ENCODE measurements at places on chromosomes 2 and 18.
A peak's percentile ranks its signal among the peaks of the same experiment; 100 is the strongest.

DNA sequence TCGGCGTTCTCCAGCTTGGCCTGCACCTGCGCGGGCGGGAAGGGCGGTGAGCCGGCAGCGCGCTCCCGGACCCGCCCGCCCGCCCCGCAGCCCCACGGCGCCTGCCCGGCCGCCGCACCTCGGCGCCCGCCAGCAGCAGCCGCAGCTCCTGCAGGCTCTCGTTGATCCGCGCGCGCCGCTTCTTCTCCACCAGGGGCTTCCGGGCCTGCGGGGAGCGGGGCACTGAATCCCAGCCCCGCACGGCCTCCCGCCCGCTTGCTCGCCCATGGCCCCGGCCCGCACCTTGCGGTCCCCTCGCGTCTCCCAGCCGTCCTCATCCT, 335 bp downstream of the HES6 start:
- peak; percentile 13 for DNase-seq

- no peak for DNase-seq
These were observed at the start of gene GREB1L for GRCh38 chr18:21242141-21242779. GREB1L (plus strand) TSS chr18:21242232; CDS start chr18:21383519, 141,287 bp downstream.

DNA sequence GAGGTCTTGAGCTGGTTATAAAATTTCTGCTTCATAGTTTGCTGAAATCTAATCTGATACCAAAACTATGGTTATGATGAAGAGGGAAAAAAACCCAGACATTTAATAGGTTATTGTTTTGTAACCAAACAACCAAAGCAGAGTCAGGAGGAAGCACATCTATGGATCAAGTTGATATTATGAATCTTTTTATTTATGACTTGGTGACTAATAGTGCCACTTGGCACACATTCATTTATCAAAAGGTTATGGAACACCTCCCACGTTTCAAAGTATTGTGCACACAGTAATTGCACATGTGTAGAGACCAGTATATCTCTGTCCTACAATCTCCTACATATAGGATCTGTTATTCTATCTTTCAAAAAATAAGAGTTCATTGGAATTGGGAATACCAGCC, 93.0 kb downstream of the DPP4 start:
- DNase-seq, result no peak

GRCh38 chr2:18585526-18585925, 3.8 kb downstream of the NT5C1B start:
- no peak for DNase-seq

DNA sequence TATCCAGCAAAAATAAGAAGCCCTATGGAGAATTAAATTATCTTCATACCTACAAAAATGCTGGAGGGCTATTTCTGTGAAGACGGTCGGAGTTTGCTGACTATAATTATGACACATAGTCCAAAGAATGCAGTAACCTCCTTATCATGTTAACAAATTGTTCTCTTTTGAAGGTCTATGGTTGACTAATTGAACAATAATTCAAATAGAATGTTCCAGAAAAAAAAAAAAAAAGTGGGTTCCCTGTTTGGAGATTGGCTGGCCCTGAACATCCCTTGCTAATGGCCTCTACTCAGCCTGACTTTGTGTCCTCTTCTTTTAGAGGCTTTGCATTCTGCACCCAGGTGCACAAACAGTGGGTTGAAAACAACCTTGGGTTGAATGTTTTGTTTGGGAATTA, 82.8 kb upstream of the CCBE1 start:
- DNase-seq, result no peak

DNA sequence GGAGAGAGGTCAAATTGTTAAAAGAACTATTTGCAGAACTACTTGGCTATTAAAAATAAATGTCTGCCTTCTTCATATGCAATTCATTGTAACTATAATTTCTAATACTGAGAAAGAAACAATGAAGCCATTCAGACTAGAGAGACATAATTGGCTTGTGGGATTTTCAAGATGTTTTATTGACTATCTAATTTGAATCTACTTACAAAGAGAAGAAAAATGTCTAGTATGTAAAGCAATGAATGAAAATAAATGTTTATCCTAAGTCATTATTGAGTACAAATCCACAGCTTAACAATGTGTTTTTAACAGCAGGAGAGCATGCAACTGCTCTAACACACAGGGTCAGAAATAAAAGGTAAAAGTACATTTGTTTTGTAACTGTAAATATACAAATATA, 19.2 kb downstream of the RMP24 start:
- no peak for DNase-seq

- no peak for DNase-seq
These were observed 11.8 kb downstream of the CHRNA1 start for GRCh38 chr2:174752403-174753037.

DNA sequence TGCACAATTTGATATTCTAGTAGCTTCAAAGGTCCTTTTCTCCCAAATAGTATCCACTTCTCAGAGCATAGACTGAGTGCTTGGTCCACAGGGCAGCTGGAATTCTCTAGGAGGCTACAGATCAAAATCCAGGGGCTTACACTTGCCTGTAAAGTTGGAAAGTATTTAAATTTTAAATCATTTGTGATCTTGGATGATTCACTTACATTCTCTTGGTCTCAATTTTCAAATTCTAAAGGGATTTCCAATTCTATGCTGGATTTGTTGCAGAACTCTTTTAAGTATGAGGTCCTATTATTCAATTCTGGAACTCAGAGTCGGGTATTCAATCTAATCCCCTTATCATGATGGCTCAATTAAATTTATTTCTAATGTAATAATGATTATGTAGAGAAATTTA, 492.3 kb downstream of the NYAP2 start:
- DNase-seq, result no peak

DNA sequence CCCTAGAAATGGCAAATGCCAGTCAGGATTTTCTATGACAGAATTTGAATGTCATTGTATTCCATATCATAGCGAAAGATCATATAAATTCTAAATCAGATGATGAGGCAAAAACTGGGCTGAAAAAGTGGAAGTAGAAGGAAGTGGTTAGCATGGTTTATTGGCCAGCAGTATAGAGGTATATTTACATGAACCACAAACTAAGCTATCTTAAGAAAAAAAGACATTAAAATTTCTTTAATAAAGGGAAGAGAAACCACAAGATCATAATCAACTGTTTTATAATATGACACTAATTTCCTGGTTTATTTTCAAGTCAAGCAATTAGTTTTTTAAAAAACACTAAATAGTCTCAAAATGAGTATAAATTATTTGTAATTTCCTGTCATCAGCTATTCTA, 123.2 kb upstream of the LRP1B start:
- DNase-seq, result no peak

GRCh38 chr2:25309402-25309801, 32.3 kb downstream of the DNMT3A start:
- DNase-seq, result peak; percentile 58

DNA sequence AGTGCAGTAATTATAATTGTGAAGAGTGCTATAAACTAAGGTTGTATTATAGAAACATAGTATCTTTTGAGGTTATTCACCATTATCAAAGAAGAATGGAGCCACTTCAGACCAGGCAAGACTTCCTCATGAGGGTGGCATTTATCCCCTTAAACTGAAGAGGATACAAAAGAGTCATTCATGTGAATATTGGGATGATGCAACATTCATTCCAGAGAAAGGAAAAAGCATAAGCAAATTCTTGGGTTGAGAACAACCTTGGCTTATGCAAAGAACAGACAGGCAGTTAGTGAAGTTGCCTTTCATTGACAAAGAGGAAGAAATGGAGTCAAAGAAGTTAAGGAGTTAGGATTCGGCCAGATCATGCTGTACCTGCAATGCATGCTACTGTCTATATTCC, 682.5 kb downstream of the MBD2 start:
- no peak for DNase-seq

DNA sequence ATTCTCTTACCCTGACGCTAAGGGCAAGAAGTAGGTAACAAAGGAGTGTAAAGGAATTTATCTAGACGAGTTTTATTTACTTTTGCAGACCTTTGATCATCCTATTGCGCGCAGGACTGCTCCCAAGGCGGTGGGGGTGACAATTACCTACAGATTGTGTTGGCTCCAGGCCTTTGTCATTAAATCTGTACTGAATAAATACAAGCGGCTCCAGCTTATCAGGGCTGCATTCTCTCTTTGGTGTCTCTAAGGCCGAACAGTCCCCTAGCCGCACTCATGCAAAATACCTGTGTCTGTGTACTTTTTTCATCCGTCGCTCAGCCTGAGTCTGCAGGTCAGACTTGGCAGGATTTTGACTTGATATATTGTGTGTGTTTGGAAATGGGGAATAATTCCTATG, 57.9 kb upstream of the DYSF start:
- DNase-seq, result no peak

DNA sequence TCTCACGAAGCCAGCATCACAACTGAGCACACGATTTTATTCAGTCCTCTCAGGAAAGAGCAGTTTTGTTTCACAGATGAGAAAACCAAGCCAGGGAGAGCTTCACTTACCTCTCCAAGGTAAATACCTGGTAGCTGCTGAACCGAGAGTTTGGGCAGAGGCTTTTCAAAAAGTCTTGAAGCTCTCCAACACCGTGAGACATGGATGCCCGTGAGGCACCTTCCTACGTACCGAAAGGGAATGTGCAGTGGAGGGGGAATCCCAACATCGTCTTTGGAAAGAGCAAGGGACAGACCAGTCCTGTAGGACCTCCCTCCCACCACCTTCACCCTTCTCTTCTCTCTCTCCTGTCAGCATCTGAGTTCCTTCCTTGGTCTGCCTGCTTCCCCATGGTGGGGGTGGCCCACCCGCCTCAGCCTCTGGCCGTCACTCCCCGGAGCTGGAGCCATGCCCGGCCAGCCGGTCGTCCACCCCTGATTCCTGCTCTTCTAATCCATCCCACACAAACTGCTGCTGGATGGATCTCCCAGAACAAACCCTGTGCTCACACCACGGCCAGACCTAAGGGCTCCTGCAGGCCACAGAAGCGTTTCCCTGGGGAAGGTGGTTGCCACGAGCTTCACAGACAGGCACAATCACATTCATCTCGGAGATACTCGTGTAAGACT, 97.3 kb upstream of the SNTG2 start:
- DNase-seq, result no peak

DNA sequence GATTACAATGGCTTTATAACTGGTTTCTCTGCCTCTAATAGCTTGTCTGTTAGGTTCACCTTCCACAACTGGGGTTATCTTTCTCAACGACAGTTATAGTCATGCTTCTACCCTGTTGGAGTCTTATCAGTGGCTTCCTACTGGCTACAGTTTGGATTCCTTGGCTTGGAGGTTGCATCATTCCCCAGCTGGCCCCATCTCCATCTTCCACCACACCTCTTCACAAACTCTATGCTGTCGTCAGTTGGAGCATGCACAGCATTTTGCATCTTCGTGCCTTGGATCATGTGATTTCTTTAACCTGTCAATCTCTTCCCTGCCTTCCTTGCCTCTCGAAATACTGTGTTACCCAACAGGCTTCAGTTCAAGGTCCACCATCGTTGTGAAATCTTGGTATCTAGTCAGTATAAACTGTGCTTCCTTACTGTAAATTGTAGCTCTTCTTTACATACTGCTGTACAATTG, 316.3 kb upstream of the CXCR4 start:
- DNase-seq, result no peak

- no peak for DNase-seq
These were observed 20.9 kb downstream of the ITM2C start for GRCh38 chr2:230885463-230886130.

GRCh38 chr2:215831296-215831913, 181.9 kb downstream of the MREG start:
- DNase-seq, result peak; percentile 56

GRCh38 chr18:13437796-13438506, 219.4 kb downstream of the LDLRAD4 start:
- no peak for DNase-seq

DNA sequence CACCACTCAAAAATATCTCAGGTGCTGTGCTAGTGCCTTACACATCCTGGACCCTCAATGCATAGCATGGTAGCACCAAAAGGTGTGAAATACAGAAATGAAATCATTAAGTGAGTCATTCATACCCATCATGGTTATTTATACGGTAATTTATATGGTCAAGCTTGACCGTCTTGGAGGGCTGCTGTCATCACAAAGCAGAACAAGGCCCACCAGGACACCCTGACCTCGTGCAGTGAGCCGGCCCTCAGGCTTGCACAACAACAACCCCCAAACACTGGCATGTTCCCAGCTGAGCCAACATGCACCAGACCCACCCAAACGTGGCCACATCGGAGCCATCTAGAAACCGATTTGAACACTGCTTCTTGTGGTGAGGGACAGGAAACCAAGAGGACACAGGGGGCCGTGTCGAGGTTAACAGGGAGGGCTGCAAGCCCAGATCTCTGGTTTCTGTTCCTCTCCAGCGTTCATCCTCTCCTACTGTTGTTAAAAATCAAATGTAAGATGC, 378.5 kb upstream of the ID2 start:
- peak; percentile 79 for DNase-seq

DNA sequence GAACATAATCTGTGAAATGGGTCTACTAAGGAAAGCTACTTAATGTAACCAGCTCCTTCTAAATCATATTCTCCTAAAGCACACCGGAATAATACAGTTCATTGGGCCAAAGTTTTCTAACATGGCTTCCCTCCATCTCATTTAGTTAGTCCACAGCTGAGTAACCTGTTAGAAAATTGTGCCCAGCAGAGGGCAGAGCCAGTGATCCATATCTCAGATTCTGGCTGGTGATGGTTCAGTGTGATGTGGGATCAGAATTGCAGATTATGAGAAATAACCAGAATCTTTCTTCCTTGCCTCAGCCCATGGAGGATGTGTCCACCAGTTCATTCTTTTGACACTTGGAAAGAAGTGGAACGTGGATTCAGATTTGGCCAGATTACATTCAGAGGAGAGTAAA, 9.4 kb upstream of the CTLA4 start:
- DNase-seq, result peak; percentile 8

DNA sequence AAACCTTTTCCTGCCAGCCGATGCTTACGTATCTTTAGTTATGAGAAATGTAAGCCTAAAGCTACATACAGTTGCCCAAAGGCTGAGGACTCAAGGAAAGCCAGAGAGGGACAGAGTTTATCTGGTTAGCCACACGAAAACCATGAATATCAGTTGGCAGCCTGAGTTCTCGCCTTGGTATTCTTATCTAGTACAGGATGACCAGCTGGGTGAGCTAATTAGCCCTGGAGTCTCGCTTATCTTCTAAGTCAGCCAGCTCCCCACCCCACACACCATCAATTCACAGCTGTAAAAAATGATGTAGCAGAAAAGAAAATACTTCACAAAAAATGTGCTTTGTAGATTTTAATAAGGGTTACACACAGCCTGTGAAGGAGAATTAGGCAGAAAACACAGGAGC, 617.5 kb upstream of the SOX11 start:
- DNase-seq, result no peak

All from CD14-positive monocyte (primary cell).